ENCODE measurements at places on chromosomes 3 and 15. TPM values are rescaled to one million over a fixed set of nuclear protein-coding genes. Genes with fewer than 3 reads are reported as not detected.

The CNTN4 gene
- total RNA-seq: 0.19 TPM

The PLA2G4D gene
- total RNA-seq: not detected

The MYLK gene
- total RNA-seq: 57.8 TPM

The EPHB3 gene
- 0.19 TPM for total RNA-seq

Measured in glomerular endothelial cell (primary cell).